ENCODE measurements at places on chromosomes 4 and X. TPM values are rescaled to one million over a fixed set of nuclear protein-coding genes. Genes with fewer than 3 reads are reported as not detected.
A peak's percentile ranks its signal among the peaks of the same experiment; 100 is the strongest.

The PDGFRA gene
- total RNA-seq, result 1.1 TPM

The ASB12 gene
- total RNA-seq, result not detected

The KLHL13 gene
- 3.5 TPM for total RNA-seq

The ESX1 gene
- total RNA-seq, result not detected

GRCh38 chr4:113785781-113786180 is 24.2 kb upstream of the CAMK2D start:
- DNase-seq, result no peak

- peak; percentile 3 for DNase-seq
These were observed 114.8 kb downstream of the BCOR start for GRCh38 chrX:39982948-39983347.

- DNase-seq, result no peak
These were observed 5.2 kb downstream of the NLRP2B start for GRCh38 chrX:57674861-57675260.

DNA sequence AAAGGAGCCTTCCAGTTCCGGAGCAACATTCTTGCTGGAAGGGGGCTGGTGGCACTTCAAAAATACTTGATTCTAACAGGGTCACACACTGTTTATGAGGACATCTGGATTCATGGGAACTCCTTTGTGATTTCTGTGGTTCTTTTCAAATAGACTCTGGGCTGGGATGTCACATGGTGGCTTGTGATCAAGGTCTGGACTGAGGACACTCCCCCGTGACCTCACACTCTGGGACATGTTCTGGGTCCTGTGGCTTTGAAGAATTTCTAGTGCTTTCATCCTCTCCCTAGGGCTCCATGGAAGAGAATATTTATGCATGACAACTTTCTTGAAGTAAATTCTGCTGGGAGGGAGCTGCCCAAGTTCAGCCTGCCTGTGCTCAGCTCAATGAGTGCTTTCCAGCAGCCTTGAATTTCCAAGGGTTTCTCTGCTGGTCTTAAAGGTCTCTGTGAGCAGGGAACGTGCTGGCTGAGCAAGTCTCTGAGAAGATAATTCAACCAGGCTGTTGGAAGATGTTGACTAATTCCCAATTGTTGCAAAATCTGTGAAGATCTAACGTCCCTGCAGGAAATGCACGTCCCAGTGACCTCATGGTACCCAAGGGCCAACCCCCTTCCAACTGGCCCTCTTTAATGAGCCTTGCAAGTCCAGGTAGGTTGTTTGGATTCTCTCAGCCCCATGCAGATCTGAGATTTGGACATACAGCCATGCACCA is 36.3 kb downstream of the GPR143 start:
- DNase-seq, result no peak

- no peak for DNase-seq
These were observed 103.9 kb downstream of the ARAP2 start for GRCh38 chr4:36140421-36140820.

GRCh38 chrX:52217494-52218160 is 32.9 kb downstream of the MAGED4 start:
- DNase-seq, result no peak

DNA sequence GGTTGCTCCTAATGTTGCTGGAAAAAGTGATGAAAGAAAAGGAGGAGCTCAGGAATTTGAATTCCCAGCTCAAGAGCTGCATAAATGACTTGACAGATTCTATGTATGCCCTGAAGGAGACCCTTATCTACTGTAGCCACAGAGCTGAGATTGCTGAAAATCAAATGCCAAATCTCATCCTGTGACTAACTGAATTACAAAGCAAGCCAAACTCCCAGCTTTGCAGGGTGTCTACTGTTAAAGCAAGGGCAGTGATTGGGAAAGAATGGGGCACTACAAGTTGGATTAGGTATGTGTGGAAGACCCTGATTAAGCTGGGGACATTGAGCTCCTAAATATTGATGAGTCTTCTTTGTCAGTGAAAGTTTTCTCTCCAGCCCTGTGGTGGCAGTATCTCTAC is 20.8 kb upstream of the SMIM9 start:
- DNase-seq, result no peak

DNA sequence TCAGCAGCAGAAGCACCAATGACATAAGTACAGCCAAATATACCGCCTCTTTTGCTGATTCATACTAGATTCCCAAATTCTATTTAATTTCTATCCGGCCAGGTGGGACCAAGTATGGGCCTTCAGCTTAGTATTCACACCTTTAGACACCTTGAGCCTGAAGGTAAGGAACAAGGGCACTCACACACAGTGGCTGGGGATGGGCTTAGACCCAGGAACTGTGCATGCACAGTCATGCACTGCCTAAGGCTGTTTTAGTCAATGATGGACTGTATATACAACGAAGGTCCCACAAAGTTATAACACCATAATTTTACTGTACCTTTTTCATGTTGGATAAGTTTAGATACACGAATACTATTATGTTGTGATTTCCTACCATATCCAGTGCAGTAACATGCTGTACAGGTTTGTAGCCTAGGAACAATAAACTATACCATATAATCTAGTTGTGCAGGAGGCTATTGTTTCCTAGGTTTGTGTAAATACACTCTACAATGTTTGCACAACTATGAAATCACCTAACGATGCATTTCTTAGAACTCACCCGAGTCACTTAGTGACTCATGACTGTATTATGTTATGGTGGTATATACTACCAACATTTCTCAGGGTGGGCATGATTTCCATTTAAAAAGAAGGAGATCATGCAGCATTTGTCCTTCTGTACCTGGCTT is 9.7 kb upstream of the CLNK start:
- peak; percentile 76 for DNase-seq
